ENCODE measurements at places on chromosomes 3 and 15. TPM values are rescaled to one million over a fixed set of nuclear protein-coding genes. Genes with fewer than 3 reads are reported as not detected.

DNA sequence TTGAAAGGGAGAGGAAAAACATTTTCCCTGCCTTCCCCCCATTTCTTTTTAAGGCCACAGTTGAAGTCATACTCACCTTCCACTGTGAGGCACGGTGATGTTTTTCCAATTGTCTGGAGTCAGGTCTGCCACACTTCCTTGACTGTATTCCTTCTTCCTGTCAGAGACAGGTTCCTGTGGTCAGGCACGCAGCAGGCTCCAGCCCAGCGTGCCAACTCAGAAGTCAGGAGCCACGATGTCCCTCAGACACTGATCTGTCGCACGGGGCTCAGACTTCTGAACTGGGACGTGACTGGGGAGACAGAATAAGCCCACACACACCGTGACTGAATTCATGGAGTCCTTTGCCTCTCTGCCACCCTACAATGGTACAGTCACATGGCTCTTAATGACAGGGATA lies 41.2 kb upstream of the ADAMTS9 start:
- no peak for DNase-seq

DNA sequence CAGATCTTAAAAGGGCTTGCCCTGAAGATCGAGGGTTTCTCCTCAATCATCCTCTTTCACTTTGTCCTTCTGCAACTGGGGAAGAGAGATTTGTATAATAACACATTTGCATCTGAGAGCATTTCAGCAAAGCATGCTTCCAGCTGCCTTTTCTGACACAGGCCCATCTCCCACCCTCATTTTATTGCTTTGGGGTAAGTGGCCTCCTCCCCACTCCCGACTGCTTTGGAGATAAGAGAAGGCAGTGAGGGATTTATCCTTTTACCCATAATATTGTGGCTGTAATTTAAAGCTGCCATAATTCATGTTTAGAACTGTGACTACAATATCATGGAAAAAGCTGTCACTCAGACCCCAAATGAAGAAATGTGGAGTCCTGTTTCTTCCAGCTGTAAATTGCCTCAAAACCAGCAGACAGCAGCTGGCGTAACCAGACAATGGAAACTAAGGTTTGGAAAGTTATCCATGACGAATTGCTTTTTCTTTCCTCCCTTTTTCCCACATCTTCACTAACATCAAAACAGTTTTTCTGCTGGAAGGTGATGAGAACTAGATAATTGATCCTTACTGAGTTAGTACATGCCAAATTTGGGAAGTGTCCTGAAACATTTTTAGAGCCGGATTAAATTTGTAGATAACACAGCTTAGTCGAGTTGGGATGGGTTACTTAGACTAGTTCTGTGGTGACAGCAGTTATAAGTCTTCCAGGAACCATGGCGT lies 104.2 kb upstream of the PFN2 start:
- DNase-seq, result no peak

DNA sequence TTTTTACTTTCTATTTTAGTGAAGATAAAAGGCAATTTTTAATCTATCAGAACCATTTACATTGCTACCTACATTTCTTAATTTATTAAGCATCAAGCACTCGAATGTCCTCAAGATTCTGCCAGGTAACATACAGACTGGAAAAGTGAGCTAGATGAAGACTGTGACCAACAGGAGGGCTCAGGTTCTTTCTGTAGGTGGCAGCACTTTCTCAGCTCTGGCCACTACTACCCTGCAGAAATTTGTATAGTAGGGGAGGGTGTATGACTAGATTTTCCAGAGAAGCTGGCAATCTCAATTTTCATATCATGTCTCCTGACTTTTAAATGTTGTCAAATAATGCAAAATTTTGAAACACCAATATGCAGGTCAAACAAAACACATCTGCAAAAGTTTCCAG lies 165.0 kb upstream of the SUCLG2 start:
- DNase-seq, result no peak

DNA sequence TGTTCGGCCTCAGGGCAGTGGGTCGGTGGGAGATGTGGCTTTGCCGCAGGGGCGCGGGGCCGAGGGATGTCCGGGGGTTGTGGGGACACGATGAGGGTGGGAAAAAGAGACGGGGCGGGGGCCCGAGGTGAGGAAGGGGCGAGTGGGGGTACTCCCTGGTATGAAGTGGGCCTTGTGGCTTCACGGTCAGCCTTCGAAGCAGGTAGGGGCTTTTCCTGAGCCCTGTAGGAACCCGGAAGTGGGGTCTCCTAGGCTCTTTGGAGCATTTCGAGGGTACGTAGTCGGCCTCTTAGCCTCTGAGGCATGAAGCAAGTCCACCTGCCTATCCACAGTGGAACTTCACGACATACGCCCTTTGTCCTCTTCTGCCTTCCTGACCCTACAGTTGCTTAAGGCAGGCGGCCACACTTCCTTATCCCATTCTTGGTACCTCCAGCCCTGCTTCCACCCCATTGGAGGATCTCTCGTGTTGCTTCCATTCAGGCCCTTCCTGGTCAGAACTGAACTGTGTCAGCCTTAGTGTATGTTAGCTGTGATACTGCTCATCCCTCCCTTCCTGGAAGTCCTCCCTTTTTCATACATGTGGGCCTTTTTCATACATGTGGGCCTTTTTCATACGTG lies 389 bp downstream of the ARPC4 start:
- DNase-seq, result no peak

GRCh38 chr3:43185274-43185982 lies 79.5 kb upstream of the POMGNT2 start:
- DNase-seq, result peak; percentile 65

DNA sequence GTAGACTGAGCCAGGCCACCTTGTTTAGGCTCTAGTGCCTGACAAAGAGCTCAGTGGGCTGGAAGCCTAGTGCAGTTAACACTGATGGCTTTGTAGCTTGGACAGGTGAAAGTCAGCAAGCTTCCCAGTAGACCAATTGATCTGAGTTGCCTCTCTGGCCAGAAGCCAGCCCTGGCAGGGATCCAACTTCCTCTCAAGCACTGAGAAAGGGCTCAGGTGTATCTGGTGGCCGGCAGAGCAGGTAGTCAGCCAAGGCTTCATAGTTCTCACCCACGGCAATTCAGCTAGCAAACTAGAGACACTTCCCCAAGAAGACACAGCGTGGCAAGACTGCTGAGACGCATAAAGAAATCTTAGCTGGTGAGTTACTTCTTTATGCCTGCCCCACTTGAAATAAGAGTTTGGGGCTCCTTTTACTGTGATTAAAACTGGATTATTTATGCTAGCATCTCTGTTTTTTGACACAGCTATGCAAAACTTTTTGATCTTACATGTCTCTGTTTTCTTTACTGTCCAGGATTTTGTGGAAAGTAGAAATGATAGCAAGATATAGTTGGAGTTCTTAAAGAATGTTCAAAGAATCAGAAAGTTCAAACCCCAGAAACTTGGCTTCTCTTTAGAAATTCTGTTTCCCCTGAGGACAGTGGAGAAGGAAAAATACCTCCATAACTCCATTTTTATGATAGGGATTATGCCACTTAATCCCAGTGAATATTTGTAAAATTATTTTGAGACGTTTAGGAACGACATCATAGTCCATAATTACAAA lies 8.4 kb upstream of the CA12 start:
- no peak for DNase-seq

- DNase-seq, result no peak
Observed at GRCh38 chr15:77538027-77538451, 94.7 kb downstream of the LINGO1 start.

DNA sequence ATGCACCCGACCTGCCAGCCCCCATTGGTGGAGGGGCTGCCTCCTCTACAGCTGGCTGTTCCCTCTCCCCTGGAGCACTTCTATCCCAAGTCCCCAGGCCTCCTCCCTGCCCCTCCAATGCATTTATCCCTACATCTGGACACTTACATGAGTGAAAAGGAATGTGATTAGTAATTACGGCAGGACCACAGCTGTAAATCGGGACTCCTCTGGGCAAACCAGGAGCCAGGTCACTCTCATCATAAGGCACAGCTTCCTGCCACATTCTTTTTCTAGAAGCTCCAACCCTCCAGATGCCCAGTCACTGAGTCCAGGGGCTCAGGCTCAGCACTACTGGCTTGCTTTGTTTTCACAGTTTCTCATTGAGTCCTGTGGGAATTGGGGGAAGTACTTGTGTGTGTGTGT lies 54.3 kb downstream of the IL20RB start:
- DNase-seq, result peak; percentile 20

The P2RY13 gene
- not detected for polyA plus RNA-seq

The CATSPER2 gene
- polyA plus RNA-seq, result 0.87 TPM

The CLPX gene
- 39.2 TPM for polyA plus RNA-seq

The MEX3B gene
- 6.3 TPM for polyA plus RNA-seq

The HCLS1 gene
- 0.69 TPM for polyA plus RNA-seq

The RPP25 gene
- polyA plus RNA-seq, result 0.25 TPM

All from AG04450 (cell line).